Neural progenitor cell (in vitro differentiated cells): ENCODE measurements at places on chromosomes 13 and 19. TPM values are rescaled to one million over a fixed set of nuclear protein-coding genes. Genes with fewer than 3 reads are reported as not detected.

Gene THSD8
- not detected in 2 replicates for total RNA-seq

Gene AZU1
- total RNA-seq, result 1.0 and 2.0 TPM in 2 replicates

Gene IGFLR1
- total RNA-seq, result 5.0 and 9.2 TPM in 2 replicates

Gene ZNF211
- total RNA-seq, result 27.0 and 42.1 TPM in 2 replicates

Gene SOX1
- total RNA-seq, result 3.3 and 4.7 TPM in 2 replicates

Gene HNRNPA1L2
- total RNA-seq, result 4.7 and 5.9 TPM in 2 replicates

Gene ZNF428
- 18.5 and 57.7 TPM in 2 replicates for total RNA-seq
